ENCODE measurements at places on chromosomes 6 and 20.

GRCh38 chr20:58908221-58908620, 55.7 kb downstream of the GNAS start:
- no peak for DNase-seq

DNA sequence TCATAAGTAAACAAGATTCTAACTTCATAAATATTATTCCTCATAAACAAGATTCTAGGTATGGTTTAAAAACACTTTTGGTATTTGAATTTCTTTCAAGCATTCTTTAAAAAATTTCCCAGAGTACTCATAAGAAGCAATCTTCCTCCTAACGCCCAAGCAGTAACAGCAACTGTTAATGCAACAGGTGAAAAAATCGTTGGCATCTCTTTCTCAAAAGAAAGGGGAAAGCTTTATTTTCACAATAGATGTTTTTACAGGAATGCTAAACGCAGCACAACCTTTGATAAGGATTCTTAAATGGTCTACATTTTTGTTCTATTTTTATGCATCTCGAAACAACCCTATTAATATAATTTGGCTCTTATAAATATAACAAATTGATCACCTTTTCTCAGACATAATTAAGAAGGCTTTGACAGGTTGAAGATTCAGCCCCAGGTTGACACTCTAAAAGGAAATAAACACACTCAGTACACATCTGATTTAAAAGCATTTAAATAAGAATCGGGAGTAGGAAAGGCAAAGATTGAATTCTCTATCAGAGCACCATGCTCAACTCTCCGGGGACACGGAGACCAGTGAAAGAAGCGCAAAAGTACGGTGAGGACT, 634 bp downstream of the AHI1 start:
- no peak for DNase-seq

DNA sequence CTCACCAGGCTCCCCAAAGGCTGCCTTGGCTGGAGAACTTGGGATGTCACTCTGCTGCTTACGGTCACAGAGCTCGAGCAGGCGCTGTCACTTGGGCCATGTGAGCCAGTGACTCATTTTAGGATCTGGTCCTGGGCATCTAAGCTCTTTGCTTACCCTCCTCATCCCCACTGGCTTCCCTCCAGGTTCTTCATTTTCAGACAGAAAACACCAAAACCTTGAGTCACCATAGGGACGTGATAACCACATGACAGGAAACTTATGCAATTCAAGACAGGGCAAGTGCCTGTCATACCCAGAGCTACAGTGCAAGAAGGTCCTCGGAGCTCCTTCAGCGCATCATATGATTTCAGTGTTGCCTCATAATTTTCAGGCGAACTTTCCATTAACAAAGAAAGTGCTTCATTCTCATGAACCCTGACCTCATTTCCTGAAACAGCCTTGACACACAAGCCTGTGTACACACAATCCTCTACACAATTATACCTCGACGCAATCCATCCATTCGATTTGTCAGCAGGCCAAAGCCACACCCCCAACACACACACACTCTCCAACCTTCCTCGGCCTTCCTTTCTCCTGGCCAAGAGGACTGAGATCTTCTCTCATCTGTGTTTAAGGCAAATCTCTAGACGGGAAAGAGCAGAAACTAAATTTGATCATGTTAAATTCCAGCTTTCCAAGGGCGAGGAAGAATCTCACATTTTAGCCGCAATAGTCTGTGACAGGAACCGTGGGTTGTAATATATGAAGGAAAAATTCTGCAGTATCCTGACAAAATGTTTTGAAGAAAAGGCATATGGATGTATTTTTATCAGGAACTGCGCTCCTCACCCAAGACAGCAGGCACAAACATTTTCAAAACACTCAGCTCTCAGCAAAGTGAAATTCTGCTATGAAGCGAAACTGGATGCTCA, 25.3 kb downstream of the TBC1D7 start:
- DNase-seq = no peak

DNA sequence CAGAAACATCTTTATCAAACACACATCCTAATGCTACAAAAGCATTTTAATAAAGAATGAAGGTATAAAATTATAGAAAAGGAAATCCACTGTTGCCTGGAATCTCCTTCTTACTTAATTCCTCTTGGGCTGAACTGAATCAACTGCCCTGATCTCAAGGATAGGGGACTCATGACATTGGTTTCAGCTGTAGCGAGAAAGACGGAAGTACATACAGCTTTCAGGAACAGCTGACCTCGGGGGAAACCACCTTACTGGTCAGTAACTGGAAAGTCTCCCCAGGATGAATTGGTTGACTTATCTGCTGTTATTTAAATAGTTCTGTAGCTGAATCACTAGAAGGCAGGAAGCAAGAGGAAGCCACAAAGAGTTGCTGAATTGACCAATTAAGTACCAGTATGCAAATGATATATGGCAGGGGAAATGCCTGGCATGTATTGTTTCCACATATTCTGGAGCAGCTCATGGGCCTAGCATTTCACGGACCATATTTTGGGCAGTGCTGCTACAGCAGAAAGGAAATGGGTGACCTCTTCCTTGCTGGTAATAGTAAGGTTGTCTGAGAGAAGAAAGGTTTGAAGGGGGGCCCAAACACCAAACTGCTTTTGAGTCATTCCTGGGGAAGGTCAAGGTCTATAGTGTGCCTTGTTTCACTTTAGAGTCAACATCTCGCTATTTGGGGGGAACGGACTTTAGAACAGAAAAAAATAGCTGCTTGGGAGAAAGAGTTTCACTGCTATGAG, 43.7 kb upstream of the MAP7 start:
- no peak for DNase-seq

- no peak for DNase-seq
Measured at GRCh38 chr20:13251106-13251903, 30.2 kb downstream of the ISM1 start.

GRCh38 chr6:56849896-56850295, 105.0 kb upstream of the BEND6 start:
- DNase-seq = no peak

GRCh38 chr6:77620278-77620882, 32.5 kb upstream of the MEI4 start:
- no peak for DNase-seq

- DNase-seq = no peak
Measured at GRCh38 chr6:99189823-99190721, 159.4 kb downstream of the FAXC start.

DNA sequence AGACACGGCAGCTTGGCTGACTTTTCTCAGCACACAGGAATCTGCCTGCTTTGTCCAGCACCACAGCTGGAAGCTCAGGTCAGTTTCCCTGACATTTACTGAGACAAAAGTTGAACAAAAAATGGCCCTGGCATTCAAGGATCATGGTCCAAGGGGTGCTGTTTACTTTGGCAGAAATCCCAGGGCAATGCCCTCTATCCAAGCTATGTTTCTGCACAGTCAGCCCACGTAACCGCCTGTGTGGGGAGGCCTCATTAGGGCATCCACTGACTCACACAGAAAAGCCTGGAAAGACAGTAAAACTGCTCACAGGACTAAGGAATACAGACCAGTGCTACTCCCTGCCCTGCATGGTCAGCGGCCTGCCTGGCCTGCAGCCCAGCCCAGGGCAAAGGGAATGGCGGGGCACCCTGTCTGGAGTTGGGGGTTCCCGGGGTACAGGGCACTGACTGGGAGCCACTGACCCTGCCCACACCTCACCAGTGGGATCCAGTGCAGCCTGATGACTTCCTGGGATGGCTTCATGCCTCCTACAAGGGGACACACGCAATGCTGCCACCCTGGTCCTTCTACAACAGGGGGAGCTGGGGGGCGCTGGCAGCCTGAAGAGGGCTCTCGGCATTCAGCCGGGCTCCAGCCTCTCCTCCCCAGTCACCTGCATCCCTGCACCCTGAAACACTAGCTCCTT, 77.1 kb downstream of the NINL start:
- no peak for DNase-seq

DNA sequence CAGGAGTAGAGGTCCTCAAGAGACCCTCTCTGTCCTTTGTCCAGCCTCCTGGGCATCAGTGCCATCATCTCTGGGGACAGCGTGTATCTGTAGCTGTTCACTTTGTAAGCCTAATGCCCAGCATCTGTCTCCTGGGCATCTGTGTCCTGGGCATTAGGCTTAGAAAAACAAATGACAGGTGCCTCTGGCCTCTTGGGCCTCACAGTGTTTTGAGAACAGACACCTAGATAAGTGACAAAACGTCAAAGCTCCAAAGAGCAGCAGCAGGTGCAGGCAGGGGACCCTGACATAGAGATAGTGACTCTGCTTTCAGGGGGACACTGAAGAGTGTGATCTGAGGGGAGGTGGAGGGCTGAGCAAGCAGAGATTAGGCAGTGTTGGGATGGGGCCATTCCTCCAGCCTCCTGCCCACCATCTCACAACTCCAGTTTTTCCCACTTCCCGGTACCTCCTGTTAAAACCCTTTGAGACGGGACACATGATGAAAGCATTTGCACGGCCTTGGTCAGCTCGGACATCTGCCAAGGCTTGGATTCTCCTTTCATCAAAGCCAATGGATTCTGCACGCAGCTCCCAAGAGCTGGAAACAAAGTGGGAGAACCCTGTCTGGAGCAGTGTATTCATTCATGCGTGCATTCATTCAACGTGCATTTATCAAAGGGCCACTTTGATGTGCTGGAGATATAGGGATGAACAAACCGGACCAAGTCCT, 55.5 kb upstream of the CD93 start:
- no peak for DNase-seq

GRCh38 chr6:3301506-3301905, 42.8 kb downstream of the PSMG4 start:
- DNase-seq = no peak

GRCh38 chr6:151136141-151136755, 103.5 kb upstream of the AKAP12 start:
- DNase-seq = no peak

DNA sequence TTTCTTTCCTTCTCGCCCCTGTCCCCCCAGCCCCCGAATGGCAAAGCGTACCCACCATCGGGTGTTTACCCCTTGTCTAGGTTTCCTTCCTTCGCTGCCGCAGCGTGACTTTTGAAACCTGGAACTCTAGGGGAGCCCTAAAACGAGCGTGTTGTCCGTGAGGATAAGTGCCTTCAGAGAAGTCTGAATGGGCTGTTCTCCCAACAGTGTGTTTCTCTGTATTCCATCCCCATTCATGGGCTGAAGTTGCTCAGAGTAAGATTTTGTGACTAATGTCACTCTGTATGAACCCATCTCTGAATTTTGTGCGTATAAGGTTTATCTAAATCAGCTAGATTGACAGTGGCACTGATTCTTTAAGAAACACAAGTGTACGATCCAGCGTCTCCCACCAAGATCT, 949 bp downstream of the MACROD2 start:
- no peak for DNase-seq

DNA sequence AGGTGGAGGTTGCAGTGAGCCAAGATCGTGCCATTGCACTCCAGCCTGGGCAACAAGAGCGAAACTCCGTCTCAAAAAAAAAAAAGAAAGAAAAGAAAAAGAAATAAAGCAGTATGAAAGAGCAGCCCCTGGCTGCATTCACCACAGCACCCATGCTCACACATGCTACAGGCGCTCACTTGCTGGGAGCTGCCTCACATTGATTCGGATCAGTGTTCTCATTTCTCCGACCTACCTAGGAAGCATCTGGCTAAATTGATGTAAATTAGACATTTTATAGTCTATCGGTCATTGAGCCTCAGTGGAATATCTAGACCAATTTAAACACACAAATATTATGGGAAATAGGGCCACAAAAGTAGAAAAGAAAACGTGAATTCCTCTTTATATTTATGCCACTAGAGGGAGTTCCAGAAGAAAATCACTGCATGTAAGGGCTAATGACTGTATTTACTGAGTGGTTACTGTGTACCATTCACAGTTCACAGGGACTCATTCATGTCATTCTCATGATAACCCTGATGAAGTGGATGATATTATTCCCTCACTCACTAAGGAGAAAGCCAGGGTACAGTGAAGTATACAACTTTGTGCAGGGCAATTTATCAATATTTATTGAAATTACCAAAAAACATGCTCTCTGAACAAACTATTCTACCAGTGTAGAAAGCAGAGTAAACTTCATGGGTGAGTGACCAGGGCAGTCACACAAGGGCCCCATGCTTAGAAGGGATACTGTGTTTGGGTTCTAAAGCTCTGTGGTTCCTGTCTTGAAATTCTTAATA, 5.3 kb upstream of the MOG start:
- no peak for DNase-seq

DNA sequence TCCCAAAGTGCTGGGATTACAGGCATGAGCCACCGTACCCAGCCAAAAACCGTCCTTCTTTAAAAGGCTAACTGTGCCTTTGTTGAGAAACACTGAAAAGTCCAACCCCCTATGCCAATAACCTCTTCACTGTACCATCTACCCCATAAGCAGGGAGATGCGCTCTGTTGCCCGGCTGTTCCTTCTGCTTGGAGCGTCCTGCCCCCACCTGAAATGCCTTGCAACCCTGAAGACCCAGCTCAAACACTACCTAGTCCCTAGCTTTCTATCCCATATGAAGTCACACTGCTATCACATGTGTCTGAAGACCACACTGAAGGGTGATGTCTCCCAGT, 27.8 kb downstream of the UBE2V1 start:
- DNase-seq = no peak

DNA sequence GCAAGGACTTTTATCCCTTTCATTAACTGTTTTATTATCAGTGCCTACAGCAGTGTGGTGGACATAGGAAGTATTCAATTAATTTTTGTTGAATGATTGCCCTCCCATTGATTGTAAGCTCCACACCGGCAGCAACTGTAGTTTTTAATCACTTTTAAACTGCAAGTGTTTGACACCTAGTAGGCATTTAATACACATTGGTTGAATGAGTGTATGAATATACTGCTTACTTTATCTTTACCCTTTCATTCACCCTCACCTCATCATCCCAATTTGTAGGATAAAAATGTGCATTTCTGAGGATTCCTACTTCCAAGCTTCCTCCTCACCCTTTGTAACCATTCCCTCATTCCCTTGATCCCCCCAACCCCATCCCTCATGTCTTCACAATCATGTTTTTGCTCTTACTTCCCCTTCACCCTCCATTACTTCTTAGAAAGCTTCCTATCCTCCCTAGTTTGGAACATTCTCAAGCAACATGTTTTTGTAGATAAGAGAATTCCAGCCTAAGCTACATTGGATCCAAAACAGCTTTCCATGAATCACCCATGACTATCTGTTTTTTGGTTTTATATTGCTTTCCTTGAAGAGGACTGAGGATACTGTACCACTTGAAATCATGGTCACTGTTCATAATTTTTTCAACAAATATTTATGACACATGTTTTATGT, 955 bp upstream of the SLC26A8 start:
- no peak for DNase-seq

- no peak for DNase-seq
Measured at GRCh38 chr6:151111670-151112069, 128.1 kb upstream of the AKAP12 start.

- DNase-seq = no peak
Measured at GRCh38 chr6:14983599-14984518, 262.0 kb upstream of the JARID2 start.

- DNase-seq = no peak
Measured at GRCh38 chr6:71287038-71287437, 1.6 kb upstream of the OGFRL1 start.

DNA sequence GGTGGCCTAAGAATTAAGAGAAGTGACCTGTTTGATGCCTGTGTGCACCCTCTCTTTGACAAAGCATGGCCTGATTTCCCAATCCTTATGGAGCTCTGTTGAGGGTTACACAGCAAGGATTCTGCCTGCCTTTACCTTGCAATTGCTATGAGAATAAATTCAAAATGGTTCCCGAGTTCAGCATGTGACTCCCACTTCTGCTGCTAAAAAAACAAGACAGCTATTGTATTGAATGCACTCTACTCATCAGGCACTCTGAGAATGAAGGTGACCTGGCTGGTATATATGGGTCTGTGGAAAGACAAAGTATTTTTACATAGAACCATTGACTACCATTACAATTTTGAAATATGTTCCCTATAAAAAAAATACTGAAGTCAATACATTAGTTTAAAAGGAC, 190.3 kb downstream of the ATXN1 start:
- DNase-seq = no peak
